HS-27A (cell line): ENCODE measurements at places on chromosomes 16 and 17.

GRCh38 chr16:19525385-19525723 is 1.6 kb downstream of the CCP110 start:
- DNase-seq = no peak

GRCh38 chr17:17824783-17825614 is 11.8 kb downstream of the SREBF1 start:
- DNase-seq = no peak

GRCh38 chr17:33739714-33740113 is 446.6 kb upstream of the ASIC2 start:
- DNase-seq = no peak

GRCh38 chr16:30357715-30358576 is 2.8 kb upstream of the CD2BP2 start:
- no peak for DNase-seq

GRCh38 chr16:12587646-12588277 is 215.9 kb downstream of the CPPED1 start:
- no peak for DNase-seq

GRCh38 chr16:67259705-67260104 is 10.9 kb downstream of the SLC9A5 start:
- DNase-seq = no peak

GRCh38 chr16:48596326-48596725 is 13.7 kb downstream of the N4BP1 start:
- DNase-seq = no peak

DNA sequence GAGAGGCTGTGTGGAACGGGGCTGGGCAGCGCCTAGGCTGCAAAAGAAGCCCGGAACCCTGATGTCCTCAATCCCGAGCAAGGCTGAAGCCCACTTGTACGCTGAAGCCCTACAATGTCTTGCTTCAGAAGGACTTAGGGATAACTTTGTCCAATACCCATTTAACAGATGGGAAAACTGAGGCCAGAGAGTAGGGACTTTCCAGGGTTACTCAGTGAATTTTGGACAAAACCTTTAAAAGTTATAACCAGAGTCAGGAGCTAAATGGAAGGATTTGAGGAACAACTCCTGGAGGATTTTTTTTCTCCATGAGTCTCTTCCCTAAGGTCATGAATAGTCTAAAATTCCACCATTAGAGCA is 161.2 kb downstream of the IRX5 start:
- no peak for DNase-seq

GRCh38 chr16:11916524-11917285 is 949 bp upstream of the GSPT1 start:
- DNase-seq = peak; percentile 30

GRCh38 chr17:27644586-27644985 is 13.6 kb downstream of the LGALS9 start:
- no peak for DNase-seq

GRCh38 chr16:81618661-81619060 is 160.4 kb upstream of the PLCG2 start:
- DNase-seq = no peak

DNA sequence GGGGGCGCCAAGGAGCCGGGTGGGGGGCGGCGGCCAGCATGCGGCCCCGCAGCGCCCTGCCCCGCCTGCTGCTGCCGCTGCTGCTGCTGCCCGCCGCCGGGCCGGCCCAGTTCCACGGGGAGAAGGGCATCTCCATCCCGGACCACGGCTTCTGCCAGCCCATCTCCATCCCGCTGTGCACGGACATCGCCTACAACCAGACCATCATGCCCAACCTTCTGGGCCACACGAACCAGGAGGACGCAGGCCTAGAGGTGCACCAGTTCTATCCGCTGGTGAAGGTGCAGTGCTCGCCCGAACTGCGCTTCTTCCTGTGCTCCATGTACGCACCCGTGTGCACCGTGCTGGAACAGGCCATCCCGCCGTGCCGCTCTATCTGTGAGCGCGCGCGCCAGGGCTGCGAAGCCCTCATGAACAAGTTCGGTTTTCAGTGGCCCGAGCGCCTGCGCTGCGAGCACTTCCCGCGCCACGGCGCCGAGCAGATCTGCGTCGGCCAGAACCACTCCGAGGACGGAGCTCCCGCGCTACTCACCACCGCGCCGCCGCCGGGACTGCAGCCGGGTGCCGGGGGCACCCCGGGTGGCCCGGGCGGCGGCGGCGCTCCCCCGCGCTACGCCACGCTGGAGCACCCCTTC is 484 bp downstream of the FZD2 start:
- DNase-seq = no peak

- DNase-seq = no peak
Observed at GRCh38 chr16:31460582-31461002, 1.3 kb downstream of the ARMC5 start.

DNA sequence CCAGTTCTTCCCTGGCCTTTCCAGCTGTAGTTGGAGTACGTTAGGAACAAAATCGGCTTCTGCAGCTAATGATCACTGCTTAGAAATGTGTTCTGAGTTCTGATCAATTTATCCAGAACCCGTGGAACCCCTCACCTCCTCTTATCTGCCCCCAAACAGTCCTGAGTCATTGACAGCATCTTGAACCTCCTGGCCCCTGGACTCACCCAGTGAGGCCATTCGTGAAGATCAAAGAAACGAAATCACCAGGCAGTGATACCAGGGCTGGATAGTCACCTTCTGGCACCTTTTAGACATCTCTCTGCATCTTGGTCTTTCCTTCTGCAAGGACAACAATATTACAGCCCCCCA is 17.0 kb upstream of the EXOC7 start:
- DNase-seq = no peak

DNA sequence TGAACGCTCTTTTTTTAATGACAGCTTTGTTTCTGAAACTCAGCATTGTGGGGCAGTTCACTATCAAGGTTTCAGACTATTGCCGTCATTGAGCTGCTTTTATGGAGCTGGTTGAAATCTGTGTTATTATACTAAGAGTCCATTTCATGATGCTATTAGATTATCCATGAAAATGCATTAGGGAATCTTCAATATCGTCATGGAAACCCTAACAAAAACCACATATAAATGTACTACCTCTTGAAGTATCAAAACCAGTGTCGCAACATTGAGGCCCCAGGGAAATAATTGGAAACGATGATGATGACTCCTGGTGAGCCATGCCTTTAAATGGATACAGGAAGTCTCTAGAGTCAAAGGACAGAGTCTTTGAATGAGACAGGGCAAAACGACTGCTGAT is 231.6 kb upstream of the CPHXL start:
- no peak for DNase-seq

GRCh38 chr16:31709181-31709580 is 164.4 kb upstream of the ZNF267 start:
- no peak for DNase-seq

DNA sequence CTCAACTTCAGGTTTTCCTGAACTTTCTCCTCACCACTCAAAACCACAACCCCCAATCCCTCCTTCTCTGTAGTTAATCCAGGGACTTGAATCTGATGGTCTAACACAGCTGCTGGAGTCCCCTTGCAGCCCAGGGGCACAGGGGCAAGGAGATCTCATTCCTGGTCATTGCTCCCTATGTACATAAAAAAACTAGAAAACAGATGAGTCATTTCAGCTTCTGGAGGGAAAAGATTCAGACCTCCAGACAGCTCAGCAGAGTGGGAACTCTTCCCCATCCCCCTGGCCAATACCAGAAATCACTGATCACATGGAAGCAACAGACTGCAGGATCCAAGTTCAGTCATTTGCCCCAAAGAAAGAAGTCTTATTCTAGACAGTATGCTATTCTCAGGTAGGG is 62.1 kb downstream of the DYNLRB2 start:
- DNase-seq = no peak

GRCh38 chr17:59425085-59425931 is 93.9 kb downstream of the YPEL2 start:
- DNase-seq = no peak

- DNase-seq = no peak
Observed at GRCh38 chr17:28733346-28733745, 4.8 kb downstream of the NEK8 start.

DNA sequence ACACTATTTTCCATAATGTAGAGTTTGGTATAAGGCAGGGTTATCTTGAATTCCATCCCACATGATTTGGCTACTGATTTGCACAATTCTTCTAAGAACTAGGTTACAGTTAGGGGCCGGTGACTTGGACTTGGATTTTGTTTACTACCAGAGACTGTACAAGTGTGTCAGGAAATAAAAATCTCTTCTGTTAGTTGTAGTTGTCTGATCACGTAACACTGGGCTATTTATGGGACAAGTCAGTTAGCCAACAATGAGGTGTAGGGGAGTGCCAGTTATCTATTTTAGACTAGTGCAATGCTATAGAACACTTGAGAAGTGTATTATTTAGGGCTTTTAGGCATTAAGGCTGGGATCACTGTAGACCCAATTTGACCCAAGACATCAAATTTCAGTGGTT is 39.7 kb upstream of the GHDC start:
- DNase-seq = no peak

- DNase-seq = no peak
Observed at GRCh38 chr16:48113001-48113400, 42.8 kb downstream of the ABCC12 start.

DNA sequence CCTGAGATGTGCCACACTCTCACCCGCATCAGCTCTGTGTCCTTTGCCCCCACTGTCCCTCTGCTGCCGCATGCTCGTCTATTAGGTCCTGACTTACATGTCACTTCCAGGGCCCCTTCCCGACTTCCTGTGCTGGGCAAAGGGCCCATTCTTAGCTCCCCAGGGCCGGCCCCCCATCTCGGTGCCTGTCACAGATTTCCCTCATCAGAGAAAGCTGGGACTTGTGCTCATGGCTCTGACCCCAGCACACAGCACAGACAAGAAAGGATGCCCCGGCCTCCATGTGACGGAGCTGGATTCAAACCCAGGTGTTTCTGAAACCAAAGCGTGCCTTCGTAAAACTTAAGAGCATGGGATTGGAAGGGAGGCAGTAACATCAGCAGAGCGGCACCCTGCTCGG is 5.9 kb upstream of the MAPK7 start:
- no peak for DNase-seq

DNA sequence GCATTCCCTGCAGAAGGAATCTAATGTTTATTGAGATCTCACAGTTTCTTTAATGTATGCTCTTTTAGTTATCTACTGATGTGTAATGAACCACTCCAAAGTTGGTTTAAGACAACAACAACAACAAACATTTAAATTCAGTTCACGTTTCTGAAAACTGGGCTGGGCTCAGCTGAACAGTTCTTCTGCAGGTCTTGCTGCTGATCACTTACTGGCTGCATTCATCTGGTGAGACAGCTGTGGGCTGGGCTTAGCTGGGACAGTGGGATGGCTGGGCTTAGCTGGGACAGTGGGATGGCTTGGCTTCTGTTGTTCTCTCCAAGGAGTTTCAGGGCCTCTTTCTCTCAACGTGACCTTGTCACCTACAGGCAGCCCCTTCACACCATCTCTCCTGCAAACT is 544.3 kb upstream of the CDH5 start:
- DNase-seq = no peak

DNA sequence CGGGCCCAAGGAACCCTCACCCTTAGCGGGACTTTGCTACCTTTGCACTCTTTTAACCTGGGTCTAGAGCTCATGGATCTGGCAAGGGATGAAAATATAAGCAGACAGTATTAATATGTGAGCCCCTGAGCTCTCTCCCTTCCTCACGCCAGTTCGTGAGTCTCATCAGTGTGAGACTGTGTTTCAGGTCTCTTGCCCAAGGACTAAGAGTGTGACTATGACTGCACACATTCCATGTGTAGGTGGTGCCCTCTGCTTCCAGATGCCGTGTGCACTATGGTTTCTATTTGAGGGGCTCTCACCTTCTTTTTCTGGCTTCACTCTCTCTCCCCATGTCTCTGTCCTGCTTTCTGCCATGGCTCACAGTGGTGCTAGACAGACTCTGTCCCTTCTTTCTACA is 40.5 kb downstream of the DHRS7B start:
- DNase-seq = no peak
